Glomerular endothelial cell (primary cell): ENCODE measurements at places on chromosomes 11 and 22. TPM values are rescaled to one million over a fixed set of nuclear protein-coding genes. Genes with fewer than 3 reads are reported as not detected.

RAG2 gene
- total RNA-seq: not detected in 2 replicates

OR6M1 gene
- total RNA-seq: not detected in 2 replicates

HEPHL1 gene
- total RNA-seq: not detected in 2 replicates

CDC42EP2 gene
- total RNA-seq: 48.0 and 56.5 TPM in 2 replicates

CARD18 gene
- total RNA-seq: not detected in 2 replicates

FOLR1 gene
- 1.2 TPM in 1 of 2 replicates, not detected in the other for total RNA-seq

DNA sequence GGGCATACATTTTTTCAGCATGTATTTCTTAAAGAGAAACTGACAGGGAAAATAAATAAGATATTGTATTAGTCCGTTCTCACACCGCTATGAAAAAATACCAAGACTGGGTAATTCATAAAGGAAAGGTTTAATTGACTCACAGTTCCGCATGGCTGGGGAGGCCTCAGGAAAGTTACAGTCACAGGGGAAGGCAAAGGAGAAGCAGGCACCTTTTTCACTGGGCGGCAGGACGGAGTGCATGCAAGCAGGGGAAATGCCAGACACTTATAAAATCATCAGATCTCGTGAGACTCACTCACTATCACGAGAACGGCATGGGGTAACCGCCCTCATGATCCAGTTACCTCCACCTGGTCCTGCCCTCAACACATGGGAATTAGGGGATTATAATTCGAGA is 44.2 kb downstream of the PPFIA1 start:
- no peak for DNase-seq

- DNase-seq: no peak
Measured at GRCh38 chr11:122405547-122406341, 249.8 kb upstream of the UBASH3B start.

DNA sequence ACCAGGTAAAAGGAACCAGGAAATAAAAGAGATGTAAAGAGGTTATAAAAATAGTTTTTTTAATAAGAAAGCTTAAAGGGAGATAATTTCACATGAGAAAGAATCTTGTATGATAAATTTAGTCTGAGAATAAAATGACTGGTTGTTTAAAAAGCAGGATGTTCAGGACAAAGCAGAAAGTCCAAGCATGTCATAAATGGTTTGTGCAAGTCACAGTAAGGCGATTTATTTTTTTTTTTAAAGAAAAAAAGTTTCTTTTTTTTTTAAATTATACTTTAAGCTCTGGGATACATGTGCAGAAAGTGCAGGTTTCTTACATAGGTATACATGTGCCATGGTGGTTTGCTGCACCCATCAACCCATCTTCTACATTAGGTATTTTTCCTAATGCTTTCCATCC is 30.8 kb downstream of the GLYATL2 start:
- no peak for DNase-seq

DNA sequence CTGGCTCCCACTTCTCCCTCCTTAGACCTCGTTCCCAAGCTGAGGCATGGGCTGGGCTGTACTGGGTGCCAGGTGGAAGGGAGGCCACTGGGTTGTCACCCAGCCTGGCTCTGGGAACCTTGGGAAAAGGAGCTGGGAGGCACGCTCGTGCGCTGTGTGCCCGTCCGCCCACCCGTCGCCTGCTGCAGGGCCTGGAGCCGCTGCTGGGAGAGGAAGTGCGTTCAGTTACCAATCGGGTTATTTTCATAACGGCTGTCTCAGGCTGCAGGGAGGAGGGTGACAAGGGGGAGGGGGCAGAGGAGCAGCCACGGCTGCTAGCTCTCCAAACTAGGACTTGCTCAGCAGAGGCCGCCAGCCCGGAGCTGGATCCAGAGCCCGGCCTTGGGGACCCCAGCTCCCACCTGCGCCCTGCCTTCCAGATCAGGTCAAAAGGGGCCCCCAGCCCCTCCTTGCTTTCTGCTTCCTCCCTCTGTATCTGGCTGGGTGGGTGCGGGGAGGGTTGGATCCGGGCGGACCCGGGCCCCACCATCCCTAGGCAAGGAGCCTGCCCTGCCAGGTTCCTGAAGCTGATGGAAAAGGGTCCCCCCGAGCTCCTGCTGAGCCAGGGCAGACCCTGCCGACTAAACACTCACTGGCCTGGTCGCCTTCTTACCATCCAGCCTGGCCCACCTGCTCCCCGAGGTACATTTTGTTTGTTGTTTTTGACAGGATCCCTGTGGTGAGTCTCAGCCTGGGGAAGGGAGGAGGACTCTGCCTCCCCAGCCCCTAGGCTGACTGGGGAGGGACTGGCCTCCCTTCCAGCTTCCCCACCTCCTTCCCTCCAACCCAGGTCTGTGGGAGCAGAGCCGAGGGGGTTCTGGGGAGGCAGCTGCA is 14.3 kb downstream of the DGKZ start:
- no peak for DNase-seq

GRCh38 chr11:127003260-127003981 is 2.9 kb upstream of the KIRREL3 start:
- DNase-seq: no peak

GRCh38 chr11:17855531-17856290 is 121.1 kb downstream of the KCNC1 start:
- no peak for DNase-seq

- no peak for DNase-seq
Measured at GRCh38 chr11:7570938-7571521, 57.2 kb downstream of the PPFIBP2 start.

GRCh38 chr11:124801636-124802312 is 1.6 kb upstream of the MSANTD2 start:
- no peak for DNase-seq

DNA sequence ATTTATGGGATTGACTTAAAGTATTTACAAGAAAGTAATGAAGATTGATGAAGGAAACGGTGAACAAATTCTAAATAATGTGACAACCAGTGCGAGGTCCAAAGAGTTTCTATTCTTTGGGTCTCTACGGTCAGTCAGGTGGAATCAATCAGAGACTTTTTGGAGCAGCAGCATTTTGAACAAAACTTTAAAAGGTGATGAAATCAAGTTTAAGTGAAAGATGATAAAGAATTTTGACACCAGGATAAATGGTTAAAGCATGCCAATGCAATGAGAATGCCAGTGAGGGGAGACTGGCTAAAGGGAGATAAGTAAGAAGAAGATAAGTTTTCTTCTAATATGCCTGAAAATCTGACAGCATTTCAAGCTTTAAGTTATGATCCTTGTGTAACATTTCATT is 67.9 kb downstream of the DCUN1D5 start:
- DNase-seq: no peak

DNA sequence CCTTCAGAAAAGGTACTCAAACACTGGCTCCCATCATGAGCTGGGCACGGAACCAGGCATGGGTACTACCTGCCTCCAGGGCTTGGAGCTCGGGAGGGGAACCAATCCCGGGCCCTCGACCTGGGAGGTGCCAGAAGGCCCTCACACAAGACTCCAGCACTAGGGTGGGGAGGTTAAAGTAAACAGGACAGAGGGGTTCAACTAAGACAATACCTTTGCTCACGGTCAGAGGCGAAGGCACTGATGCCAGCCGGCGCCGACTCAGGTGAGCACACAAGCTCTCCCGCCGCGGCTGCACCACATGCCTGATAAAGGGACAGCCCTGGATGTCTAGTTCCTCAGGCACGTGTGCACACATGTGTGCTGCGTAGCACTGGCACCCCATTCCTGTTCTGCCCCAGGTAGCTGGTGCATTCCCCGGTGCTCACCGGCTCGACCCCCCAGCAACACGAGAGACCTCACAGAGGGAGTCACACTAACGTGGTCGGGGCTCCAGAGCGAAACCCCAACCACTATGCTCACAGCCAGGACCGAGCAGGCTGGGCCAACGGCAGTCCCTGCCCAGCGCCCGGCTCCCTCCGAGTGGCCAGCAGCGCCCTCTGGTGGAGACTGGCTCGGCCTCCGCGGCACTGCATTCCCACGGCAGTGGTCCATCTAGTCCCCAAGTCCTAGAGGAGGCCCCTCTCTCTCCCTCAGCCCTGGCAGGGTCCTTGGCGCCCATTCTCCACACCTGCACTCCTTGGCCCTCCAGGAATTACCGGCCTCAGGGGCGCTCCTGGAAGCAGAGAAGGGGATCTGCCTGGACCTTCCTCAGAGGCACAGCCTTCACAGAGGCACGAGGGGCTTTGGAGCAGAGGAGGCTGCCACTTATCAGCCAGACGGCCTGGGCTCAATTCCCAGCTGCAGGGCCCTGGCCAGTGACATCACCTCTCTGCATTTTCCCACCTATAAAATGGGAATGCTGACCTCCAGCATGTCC is 28.8 kb upstream of the MOB2 start:
- no peak for DNase-seq

GRCh38 chr22:35192129-35192918 is 65.0 kb upstream of the HMGXB4 start:
- no peak for DNase-seq

- DNase-seq: no peak
Measured at GRCh38 chr11:78504181-78504580, 70.5 kb downstream of the NARS2 start.

DNA sequence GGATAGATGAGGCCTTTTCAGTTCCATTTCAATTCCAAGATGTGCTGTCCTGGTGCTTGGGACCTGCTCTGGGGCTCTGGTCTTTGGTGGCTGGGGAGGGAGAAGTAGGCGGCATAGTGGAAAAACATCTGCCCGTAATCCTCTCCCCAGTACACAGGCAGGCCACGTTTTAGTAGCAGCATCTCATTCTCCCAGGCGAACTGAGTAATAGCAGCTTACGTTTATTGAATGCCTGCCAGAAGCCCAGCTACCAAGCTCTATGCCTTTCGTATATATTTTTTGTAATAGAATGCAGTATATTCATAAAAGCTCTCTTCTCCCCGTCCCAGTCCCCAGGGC is 11.4 kb downstream of the ACO2 start:
- DNase-seq: no peak

- no peak for DNase-seq
Measured at GRCh38 chr22:22168190-22168940, 76.2 kb upstream of the VPREB1 start.

- DNase-seq: no peak
Measured at GRCh38 chr11:9266132-9266736, 1.1 kb upstream of the DENND5A start.

GRCh38 chr22:19448739-19449421 is 1.4 kb upstream of the C22orf39 start:
- DNase-seq: no peak

DNA sequence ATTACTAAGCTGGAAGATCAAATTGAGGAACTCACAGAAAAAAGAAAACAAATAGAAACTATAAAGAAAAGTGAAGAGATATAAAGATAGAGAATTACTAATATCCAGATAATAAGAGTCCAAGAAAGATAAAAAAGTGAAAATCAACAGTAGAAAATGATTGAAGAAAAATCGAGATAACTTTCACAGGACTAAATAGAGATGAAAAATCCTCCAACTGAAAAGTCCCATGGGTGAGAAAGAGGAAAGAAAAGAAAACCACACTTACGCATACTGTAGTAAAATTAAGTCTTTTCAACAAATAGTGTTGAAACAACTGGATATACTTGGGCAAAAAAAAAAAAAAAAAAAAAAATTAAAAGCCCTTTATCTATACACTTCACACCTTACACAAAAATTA is 60.0 kb downstream of the ENTHD1 start:
- DNase-seq: no peak

- no peak for DNase-seq
Measured at GRCh38 chr11:17494019-17494418, 17.4 kb upstream of the ABCC8 start.

DNA sequence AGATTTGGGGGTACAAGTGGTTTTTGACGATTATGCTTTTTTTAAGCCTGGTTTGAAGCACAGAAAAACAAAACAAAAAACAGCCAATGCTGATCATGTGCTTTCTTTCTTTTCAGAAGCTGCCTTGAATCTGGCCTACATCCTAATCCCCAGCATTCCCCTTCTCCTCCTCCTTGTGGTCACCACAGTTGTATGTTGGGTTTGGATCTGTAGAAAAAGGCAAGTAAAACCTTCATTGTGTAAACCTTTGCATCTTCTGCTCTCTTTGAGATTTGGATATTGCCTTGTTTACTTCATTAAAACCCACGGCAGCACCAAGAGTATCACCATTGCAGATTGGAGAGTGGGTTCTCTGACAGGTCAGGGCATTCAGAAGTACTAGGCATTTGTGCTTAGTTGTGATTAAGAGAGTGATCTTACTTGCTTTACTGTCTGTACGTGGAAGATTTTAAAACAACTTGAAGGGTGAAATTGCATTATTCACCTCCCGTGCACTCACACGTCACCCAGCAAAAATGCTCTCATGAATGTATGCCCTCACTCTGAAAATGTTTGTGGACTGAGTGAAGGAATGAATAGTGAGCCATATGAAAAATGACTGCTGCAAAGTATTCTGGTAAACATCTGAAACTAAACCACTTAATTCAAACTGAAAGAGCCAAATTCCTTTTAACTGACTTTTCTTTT is 17.0 kb downstream of the LAYN start:
- no peak for DNase-seq

GRCh38 chr11:35780951-35781860 is 118.6 kb downstream of the TRIM44 start:
- DNase-seq: no peak

DNA sequence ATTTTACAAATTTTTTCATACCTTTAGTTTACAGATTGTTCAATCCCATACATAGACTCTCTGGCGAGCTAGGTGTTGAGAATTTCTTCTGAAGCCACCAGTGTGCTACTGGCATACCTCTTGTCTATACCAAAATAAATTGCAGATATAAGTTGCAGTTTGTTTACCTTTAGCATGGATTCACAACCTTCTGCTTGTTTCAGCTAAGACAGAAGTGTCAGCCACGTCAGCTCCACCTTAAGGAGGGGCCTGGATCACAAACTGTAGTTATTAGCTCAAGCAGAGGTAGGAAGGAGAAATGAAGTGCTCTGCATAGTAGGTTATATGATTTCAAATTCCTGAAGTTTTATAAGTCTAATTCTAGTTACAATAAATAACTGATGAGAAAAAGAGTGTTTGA is at the start of gene NXPE4:
TSS of gene NXPE4 (minus strand) at position 216 of the 400 bp plus-strand sequence. CDS start 1,027 bp downstream, outside the sequence.
- no peak for DNase-seq

- DNase-seq: no peak
Measured at GRCh38 chr11:116560589-116560988, 212.2 kb downstream of the BUD13 start.

DNA sequence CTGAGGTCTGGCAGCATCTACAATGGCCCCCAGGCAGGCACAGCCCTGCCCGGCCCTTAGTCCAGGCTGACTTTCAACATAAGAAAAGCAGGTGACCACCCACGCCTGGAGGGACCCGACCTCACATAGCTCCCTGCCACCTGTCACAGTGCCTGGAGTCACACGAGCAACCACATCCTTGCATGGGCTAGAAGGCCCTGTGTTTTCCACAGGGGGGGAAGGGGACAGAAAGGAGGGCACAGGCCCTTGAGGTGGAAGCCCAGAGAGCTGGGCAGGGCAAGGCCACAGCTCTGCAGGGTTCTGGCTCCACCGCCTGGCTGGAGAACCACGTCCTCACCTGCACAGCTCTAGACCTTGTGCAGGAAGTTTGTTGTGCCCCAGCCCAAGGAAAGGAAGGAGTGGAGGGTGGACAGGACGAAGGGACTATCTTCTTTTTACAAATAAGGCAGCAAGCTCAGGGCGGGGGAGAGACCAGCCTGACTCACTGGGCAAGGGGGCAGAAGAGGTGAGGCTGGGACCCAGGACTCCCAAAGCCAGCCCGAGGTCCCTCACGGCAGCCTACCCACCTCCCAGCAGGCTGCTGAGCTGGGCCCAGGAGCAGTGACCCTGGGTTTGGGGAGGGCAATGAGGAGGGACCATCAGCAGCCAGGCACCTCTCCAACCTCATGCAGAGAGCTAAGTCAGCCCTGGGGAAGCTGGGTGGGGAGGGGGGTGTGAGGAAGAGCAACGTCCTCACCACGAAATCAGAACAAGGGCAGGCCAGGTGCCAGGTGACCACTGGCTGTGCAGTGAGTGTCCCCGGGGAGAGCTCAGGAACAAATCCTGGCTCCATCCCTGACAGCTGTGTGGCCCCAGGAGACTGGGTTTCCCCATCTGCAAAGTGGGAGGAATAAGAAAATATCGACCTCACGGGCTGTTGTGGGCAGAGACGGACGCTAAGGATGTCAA is 4.3 kb downstream of the C1QTNF6 start:
- DNase-seq: no peak
